ENCODE measurements at places on chromosomes 5 and 9. TPM values are rescaled to one million over a fixed set of nuclear protein-coding genes. Genes with fewer than 3 reads are reported as not detected.

DNA sequence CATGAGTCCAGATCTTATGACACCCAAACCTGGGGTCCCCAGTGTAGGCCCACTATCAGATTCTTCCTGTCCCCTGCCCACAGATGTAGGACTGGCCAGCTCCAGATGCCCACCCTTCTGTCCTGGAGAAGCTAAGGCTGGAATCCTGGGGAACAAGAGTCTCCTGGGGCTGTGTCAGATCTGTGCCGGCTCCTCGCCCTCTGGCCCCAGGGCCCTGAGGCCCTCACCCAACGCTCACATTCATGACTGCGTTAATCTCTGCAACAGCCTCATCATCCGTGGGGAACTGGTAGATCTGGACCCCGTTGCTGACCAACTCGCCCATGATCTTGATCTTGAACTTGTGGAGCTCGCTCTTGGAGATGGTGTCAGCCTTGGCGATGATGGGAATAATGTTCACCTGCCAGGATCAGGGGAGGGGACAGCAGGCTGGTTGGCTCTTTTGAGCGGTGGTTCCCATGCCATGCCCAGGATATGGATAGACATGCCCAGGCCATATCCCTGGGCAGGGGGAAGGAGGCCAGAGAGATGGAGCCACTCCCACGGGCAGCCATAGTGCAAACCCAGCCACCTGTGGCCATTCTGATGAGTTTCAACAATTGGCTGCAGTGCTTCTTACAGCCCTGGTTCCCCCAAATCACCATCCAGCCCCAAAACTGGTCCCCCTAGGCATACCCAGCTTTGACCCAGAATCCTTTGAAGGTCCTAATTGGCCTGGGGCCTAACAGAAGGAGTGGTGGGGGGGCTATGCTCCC, 14.6 kb downstream of the SEPTIN8 start:
- DNase-seq = no peak
- peaks cover 17% of the 10 kb centered on the region for H3K36me3 ChIP-seq
- no peaks in the 10 kb centered on the region for H3K4me1 ChIP-seq
- no peak overlapping the region for H3K4me3 ChIP-seq
- no peak overlapping the region for H3K27ac ChIP-seq

GRCh38 chr5:34022121-34022705, 14.4 kb upstream of the AMACR start:
- no peaks in the 10 kb centered on the region for H3K27me3 ChIP-seq
- peak overlapping the region; percentile 93 for H3K27ac ChIP-seq
- H3K4me1 ChIP-seq = peaks cover 24% of the 10 kb centered on the region

GRCh38 chr5:142846406-142846805, 76.2 kb downstream of the ARHGAP26 start:
- no peaks in the 10 kb centered on the region for H3K27me3 ChIP-seq
- H3K36me3 ChIP-seq = no peaks in the 10 kb centered on the region
- H3K4me1 ChIP-seq = peaks cover 34% of the 10 kb centered on the region
- H3K4me3 ChIP-seq = no peak overlapping the region
- peak overlapping the region; percentile 6 for H3K27ac ChIP-seq

- no peaks in the 10 kb centered on the region for H3K36me3 ChIP-seq
- no peak for DNase-seq
- H3K27ac ChIP-seq = peak overlapping the region; percentile 82
- no peaks in the 10 kb centered on the region for H3K27me3 ChIP-seq
- no peak overlapping the region for H3K4me3 ChIP-seq
- peaks cover 32% of the 10 kb centered on the region for H3K4me1 ChIP-seq
These were observed 215.0 kb upstream of the PANK3 start for GRCh38 chr5:168793841-168794837.

DNA sequence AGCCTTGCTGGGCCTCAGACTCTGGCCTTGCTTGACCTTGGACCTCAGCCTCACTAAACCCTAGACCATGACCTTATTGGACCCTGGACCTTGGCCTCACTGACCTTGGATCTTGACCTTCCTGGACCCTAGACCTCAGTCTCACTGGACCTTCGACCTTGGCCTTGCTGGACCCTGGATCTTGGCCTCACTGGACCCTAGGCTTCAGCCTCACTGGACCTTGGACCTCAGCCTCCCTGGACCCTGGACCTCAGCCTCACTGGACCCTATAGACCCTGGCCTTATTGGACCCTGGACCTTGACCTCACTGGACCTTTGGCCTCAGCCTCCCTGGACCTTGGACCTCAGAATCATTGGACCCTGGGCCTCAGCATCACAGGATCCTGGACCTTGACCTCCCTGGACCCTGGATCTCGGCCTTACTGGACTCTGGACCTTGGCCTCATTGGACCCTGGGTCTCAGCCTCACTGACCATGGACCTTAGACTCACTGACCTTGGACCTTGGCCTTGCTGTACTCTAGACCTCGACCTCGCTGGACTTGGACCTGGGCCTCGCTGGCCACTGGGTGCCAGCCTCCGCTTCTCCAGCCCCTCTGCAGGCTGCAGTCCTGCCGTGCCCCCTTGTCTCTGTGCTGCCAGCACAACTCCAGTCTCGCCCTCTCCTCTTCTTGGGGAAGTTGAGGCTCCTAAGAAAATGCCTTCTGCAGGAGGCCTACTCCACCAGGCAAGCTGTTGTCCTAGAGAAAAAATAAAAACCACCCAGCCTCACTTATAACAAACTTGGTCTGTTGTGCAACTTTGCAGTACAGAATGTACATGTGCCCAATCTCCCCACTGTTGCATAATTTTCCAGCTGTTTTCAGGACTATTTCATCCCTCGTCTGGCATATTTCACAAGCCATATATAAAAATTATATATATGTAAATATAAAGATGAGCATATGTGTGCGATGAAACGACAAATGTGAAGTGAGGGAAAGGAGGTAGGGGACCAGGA, 11.0 kb upstream of the ADAMTS2 start:
- DNase-seq = no peak
- no peak overlapping the region for H3K4me3 ChIP-seq
- no peaks in the 10 kb centered on the region for H3K36me3 ChIP-seq
- no peaks in the 10 kb centered on the region for H3K4me1 ChIP-seq
- no peak overlapping the region for H3K27ac ChIP-seq

DNA sequence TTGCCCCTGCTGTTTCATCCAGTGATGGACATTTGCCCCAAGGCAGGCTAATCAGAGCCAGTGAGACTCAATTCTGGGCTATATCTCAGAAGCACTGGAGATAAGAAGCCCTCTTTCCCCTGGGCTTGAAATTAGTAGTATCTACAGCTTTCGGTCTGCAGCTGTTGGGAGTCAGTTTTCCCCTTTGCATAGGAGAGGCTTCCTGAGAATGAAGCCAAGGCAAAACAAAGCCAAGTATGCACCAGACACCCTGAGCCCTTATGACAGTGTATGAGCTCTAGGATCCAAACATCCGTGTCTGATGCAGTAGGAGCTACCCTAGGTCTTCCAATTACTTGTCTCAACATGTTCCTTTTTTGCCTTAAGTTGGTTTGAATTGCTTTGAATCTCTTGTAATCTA, 79.2 kb upstream of the PANK3 start:
- no peak for DNase-seq
- no peaks in the 10 kb centered on the region for H3K36me3 ChIP-seq
- H3K27ac ChIP-seq = no peak overlapping the region

- no peak overlapping the region for H3K27ac ChIP-seq
- no peak for DNase-seq
- H3K4me3 ChIP-seq = no peak overlapping the region
- no peaks in the 10 kb centered on the region for H3K36me3 ChIP-seq
These were observed 1.7 kb downstream of the ACTL7B start for GRCh38 chr9:108854094-108854493.

DNA sequence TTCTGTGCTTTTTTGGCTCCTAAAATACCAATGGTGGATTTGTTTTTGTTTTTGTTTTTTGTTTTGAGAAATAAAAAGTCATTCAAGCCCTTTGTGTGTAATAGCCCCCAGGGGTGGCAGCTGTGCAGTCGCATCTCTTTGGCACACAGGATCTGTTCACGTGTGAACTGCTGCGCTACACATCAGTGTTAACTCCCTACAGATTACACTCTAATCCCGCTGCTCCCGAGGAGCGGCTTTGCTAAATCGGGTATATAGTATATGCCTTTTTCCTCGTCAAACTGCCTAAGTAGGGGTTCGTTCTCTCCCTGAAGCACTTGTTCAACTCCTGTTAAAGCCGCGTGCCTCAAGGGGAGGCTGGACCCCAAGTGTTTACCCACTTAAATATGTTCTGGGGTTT, 22.3 kb downstream of the ZBTB34 start:
- H3K36me3 ChIP-seq = peaks cover 22% of the 10 kb centered on the region
- H3K27me3 ChIP-seq = no peaks in the 10 kb centered on the region
- no peak overlapping the region for H3K4me3 ChIP-seq

DNA sequence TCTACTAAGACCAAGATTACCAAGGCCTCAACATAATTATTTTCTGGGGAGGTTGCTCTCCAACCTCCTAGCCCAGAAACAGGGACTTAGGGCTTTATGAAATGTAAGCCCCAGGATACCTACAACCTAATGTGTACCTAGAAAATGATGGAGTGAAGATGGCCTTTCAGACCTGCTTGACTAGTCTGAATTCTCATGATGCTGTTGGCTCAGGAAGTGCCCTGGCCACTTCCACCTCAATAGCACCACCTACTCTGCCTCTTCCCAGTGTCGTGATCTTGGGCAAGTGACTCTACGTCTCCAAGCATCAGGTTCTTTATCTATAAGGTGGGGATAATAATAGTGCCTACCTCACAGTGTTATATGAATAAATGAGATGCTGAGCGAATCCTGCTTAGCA, 57.9 kb upstream of the GARNL3 start:
- no peak for DNase-seq
- H3K4me3 ChIP-seq = no peak overlapping the region
- peaks cover 3% of the 10 kb centered on the region for H3K27me3 ChIP-seq
- no peaks in the 10 kb centered on the region for H3K36me3 ChIP-seq
- H3K27ac ChIP-seq = no peak overlapping the region
- H3K4me1 ChIP-seq = no peaks in the 10 kb centered on the region

DNA sequence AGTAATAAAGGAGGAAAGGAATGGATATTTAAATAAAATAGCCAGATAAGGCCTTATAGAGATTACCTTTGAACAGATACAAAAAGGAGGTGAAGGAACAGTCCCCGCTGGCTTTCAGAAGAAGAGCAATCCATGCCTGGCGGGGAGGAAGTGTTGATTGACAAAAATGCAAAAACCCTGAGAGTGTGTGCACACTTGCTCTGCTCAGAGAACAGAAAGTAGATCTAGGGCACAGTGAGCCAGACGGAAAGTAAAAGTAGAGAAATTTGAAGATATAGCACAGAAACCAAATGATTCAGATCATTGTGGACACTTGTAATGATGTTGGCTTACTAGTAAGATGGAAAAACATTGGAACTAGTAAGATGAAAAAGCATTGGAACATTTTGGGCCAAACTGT, 720.6 kb downstream of the PTPRD start:
- H3K4me1 ChIP-seq = no peaks in the 10 kb centered on the region
- H3K4me3 ChIP-seq = no peak overlapping the region
- no peaks in the 10 kb centered on the region for H3K36me3 ChIP-seq
- no peak overlapping the region for H3K27ac ChIP-seq
- no peaks in the 10 kb centered on the region for H3K27me3 ChIP-seq

- peaks cover 70% of the 10 kb centered on the region for H3K36me3 ChIP-seq
- no peak overlapping the region for H3K4me3 ChIP-seq
- H3K27me3 ChIP-seq = no peaks in the 10 kb centered on the region
These were observed 32.8 kb downstream of the TUT7 start for GRCh38 chr9:86321373-86321772.

GRCh38 chr5:68193481-68194036, 22.0 kb upstream of the PIK3R1 start:
- peaks cover 1% of the 10 kb centered on the region for H3K27me3 ChIP-seq
- H3K4me3 ChIP-seq = no peak overlapping the region
- no peaks in the 10 kb centered on the region for H3K4me1 ChIP-seq
- no peak overlapping the region for H3K27ac ChIP-seq
- DNase-seq = no peak

- no peaks in the 10 kb centered on the region for H3K27me3 ChIP-seq
- H3K27ac ChIP-seq = no peak overlapping the region
- no peak for DNase-seq
- H3K4me1 ChIP-seq = no peaks in the 10 kb centered on the region
These were observed 466.8 kb downstream of the ARHGEF28 start for GRCh38 chr5:74092766-74093165.

GRCh38 chr9:131403493-131403773, 9.5 kb downstream of the PRRC2B start:
- no peak for DNase-seq
- H3K36me3 ChIP-seq = peaks cover 32% of the 10 kb centered on the region
- no peak overlapping the region for H3K27ac ChIP-seq
- H3K4me1 ChIP-seq = peaks cover 78% of the 10 kb centered on the region
- H3K4me3 ChIP-seq = no peak overlapping the region

DNA sequence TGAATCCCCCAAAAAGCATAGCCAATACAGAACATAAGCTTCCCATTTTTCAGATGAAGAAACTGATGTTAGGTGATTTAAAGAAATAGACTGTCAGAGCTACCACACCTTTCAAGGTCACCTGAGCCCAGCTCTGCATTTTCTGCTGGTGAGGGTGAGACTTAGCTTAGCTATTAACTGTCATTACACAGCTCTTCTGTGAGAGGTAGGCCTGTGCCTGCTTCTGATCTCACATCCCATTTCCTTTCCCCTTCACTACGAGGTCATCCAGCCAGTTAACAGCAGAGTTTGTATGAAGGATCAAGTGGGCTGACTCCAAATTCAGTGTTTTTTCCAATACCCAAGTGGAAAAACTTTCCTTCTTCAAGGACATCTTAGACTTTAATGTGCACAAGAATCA, 528.6 kb upstream of the CLINT1 start:
- no peaks in the 10 kb centered on the region for H3K27me3 ChIP-seq
- H3K36me3 ChIP-seq = no peaks in the 10 kb centered on the region
- DNase-seq = no peak
- no peaks in the 10 kb centered on the region for H3K4me1 ChIP-seq

GRCh38 chr5:59430066-59430685, 463.4 kb downstream of the PDE4D start:
- peaks cover 5% of the 10 kb centered on the region for H3K27me3 ChIP-seq
- no peak overlapping the region for H3K4me3 ChIP-seq
- H3K27ac ChIP-seq = no peak overlapping the region
- H3K36me3 ChIP-seq = no peaks in the 10 kb centered on the region
- no peaks in the 10 kb centered on the region for H3K4me1 ChIP-seq
- DNase-seq = no peak

- H3K4me3 ChIP-seq = no peak overlapping the region
- no peak overlapping the region for H3K27ac ChIP-seq
- peaks cover 5% of the 10 kb centered on the region for H3K27me3 ChIP-seq
- H3K36me3 ChIP-seq = peaks cover 10% of the 10 kb centered on the region
These were observed 1.1 kb upstream of the ANKDD1B start for GRCh38 chr5:75610201-75610600.

DNA sequence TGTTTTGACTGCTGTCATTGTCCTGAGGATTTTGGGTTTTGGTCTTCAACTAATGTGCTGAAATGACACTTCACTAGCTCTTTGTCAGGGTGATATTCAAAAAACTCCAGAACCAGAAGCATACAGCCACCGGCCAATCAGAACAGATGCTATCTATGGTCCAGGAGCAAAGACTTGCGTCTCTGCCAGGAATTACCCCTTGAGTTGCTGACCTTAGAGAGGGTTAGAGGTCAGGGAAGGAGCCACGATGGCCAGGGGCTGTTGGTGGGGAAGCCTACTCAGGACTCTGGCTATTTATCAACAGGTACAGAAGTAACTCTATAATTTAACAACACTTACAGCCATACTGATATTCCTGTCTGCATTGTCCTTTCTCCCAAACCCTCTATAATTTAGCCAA, 356.8 kb downstream of the EFNA5 start:
- H3K27ac ChIP-seq = no peak overlapping the region
- H3K36me3 ChIP-seq = no peaks in the 10 kb centered on the region
- H3K4me3 ChIP-seq = no peak overlapping the region

GFI1B gene
- total RNA-seq = not detected

IL31RA gene
- 0.92 TPM for total RNA-seq

PCAT7 gene
- total RNA-seq = not detected

SLC46A2 gene
- total RNA-seq = not detected

MARCOL gene
- total RNA-seq = not detected

CATSPER3 gene
- total RNA-seq = 0.64 TPM

NUTM2G gene
- total RNA-seq = not detected

CDKN2B-AS1 gene
- 0.42 TPM for total RNA-seq

SLC36A2 gene
- not detected for total RNA-seq

MCTP1 gene
- not detected for total RNA-seq

Data from activated CD4-positive, alpha-beta T cell treated with anti-CD3 and anti-CD28 coated beads, Interleukin-2, amount 10 ng/mL, durations not matched to agents 24 days and 14 days (primary cell).